ENCODE measurements at places on chromosomes 3 and 15.

GRCh38 chr3:66405701-66406091 lies 95.1 kb downstream of the LRIG1 start:
- no peak for DNase-seq

- DNase-seq = no peak
Observed at GRCh38 chr15:49174902-49175301, 4.9 kb downstream of the GALK2 start.

- no peak for DNase-seq
Observed at GRCh38 chr3:57112206-57112605, 51.7 kb downstream of the SPATA12 start.

GRCh38 chr15:31106495-31107300 lies 5.2 kb upstream of the TRPM1 start:
- no peak for DNase-seq

DNA sequence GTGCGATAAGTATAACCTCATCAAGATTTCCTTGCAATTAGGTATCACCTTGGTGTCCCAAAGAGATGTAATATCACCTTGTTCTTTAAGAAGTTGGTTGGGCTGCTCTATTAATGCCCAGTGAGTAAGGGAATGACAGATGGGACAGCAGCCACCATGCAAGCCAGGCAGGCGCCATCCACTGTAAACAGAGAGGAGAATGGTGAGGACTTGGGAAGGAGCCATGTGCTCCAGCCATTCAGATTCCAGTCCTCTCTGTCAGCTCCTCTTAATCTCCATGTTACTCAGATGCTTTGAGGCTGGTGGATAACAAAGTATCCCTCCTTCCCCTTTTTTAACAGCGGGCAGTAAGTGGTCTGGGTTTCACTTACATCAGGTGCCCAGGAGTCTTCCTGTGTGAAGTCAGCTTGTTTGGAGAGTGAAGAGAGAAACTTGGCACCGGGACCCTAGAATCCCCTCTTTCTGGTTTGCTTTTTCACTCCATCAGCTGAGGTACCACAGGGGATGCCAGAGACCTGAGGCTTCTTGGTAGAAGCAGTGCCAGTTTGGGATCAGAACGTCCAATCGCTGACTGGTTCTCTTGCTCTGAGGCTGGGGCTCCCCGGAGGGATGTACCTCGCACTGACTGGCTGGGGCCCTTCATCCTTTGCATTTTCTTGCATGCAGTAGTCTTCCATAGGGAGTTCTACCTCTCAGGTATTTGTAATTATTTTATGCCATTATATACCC lies 29.5 kb downstream of the SLCO3A1 start:
- DNase-seq = no peak

DNA sequence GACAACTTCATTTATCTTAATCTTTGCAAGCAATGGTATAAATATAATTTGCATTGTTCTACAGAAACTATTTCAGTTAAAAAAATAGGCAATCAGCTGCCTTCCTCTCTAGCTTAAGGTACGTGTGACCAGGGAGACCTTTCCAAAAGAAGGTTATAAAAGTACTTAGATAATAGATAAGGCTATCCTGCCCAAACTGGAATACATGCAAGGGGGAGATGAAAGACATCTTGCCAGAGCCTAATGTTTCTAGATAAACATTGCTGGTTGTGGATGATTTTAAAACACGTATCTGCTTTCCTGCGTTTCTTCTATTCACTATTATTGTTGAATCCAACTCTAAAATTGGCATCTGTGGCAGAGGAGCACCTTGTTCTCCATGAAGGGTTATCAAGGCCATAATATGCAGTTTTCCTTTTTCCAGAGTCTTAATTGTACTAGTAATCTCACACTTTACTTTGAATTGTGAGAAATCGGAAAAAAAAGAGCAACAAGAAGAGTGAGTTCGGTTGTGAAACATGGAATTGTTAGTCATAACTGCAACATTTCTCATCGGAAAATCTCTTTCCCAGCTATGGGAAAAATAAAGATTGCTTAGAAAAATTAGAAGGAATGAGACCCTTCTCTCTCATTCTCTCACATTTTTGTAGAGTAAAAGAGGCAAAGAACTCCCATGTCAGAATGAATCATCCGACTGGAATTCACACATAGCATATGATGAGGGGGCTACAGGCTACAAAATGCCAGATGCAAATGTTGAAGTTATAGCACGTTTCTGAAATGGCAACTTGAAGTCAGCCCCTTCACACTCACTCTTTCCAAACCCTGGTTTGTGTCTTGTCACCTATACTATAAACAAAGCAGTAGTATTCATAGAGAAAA lies 936.1 kb upstream of the NR2F2 start:
- DNase-seq = no peak

- no peak for DNase-seq
Observed at GRCh38 chr3:12896063-12896985, 55.0 kb upstream of the RPL32 start.

- no peak for DNase-seq
Observed at GRCh38 chr3:121736112-121736511, 13.4 kb downstream of the GOLGB1 start.

- DNase-seq = no peak
Observed at GRCh38 chr3:72316501-72317279, 531.6 kb downstream of the SHQ1 start.

Data from activated CD4-positive, alpha-beta T cell treated with anti-CD3 and anti-CD28 coated beads, Interleukin-2, amount 50 U/mL, for 24 hours (primary cell).